Eye (tissue), 1 donor: ENCODE measurements at places on chromosomes 16 and 17.
A peak's percentile ranks its signal among the peaks of the same experiment; 100 is the strongest.

DNA sequence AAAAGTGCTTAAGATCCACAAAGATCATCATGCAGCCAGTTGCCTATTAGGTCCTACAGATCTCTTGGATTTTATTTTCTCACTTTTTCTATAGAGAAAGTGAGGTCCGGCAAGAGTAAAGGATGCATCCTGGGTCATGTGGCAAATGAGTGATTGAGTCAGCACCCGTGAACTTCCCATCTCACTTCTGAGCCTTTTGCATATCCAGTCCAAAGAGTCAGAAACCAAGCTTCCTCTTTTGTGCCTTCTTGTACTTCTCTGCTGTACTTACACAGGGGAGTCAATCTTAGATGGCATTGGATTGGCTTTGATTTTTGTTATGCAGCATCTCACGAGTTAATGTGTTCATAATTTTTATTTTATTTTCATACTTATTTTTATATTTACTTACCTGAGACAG is 114.2 kb upstream of the IRX5 start:
- no peak for DNase-seq

DNA sequence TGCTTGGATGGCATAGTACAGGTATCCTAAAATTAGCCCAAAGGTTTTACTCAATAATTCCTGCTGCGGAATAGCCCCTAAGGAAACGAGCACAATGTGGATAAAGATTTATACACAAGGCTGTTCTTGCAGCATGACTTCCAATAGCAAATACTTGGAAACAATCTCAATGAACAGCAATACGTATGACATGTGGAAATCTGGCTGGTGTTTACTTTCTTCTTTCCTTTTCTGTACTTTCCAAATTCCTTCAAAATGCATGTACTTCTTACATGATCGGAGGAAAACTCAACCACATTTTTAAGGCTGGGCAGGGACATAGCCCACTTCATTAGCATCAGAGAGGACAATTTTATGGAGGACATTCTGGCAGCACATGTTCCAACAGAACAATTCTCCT is 86.6 kb downstream of the C16orf95 start:
- no peak for DNase-seq

- no peak for DNase-seq
Measured at GRCh38 chr17:20028443-20028842, 19.3 kb downstream of the SPECC1 start.

GRCh38 chr17:41133880-41134735 is 6.2 kb downstream of the KRTAP4-6 start:
- DNase-seq: no peak

GRCh38 chr17:76314392-76315227 is 6.5 kb upstream of the QRICH2 start:
- no peak for DNase-seq

GRCh38 chr17:8021565-8022359 is 17.1 kb upstream of the ALOX15B start:
- no peak for DNase-seq

- DNase-seq: peak; percentile 10
Measured at GRCh38 chr17:74599023-74599399, 6.9 kb upstream of the CD300LD start.

- no peak for DNase-seq
Measured at GRCh38 chr17:12040478-12040877, 19.8 kb downstream of the MAP2K4 start.

DNA sequence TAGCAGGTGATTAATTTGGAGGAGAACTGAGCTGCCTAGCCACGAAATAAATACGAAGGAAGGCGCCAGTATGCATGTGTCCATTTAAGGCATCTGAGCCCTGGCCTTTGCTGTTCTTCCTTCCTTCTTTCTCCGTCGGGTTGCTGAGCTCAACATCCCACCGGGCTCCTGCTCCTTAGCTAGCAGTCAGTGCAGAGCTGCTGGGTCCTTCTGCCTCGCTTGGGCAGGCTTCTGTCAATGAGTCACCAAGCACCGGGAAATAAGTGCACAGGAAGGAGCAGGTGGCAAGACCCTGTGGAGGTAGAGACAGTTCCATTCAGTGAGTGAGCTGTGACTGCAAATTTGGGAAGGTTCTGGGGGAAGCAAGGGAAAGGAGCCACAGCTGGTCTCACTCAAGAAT is 120.7 kb downstream of the CCDC182 start:
- DNase-seq: no peak

DNA sequence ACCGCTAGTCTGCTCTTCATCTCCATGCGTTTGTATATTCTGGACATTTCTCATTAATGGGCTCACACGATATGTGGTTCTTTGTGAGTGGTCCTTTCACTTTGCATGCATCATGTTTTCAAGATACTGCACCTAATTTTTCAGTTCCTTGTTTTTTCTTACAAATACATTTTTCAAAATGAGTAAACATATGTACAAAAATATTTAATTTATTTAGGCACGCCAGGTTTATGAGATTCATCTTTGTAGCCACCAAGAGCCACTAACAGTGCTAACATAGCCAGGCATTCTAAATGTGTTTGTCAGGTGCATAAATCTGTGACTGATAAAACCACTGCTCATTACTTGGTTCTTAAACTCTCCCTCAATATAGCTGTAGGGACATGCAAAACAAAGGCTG is 375.3 kb downstream of the WWOX start:
- no peak for DNase-seq

DNA sequence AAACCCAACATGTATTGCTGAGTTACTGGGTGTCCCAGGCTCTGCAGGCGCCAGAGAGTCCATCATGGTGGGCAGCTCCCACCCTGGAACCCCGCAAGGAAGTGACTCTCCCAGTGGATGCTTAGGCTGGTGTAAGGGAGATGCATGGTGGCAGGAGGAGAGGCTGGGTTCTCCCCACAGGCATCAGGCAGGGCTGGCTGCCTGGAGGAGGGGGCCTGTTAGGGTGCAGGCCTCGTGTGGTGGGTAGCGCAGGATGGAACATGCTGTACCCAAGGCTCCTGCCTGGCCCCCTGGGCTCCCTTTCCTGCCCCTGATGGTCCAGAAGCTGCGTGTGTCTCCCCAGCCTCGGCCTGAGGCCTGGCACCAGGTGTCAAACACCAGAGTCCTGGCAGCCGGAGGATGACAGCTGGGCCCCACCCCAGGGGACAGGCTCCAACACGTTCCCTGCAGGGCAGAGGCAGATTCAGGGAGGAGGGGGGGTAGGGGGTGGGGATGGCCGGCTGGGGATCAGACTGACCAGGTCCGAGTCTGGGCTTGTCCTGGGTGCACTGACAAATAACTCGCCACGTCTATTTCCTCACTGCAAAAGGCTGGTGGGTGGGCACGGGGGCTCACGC is 40.2 kb upstream of the CIBAR2 start:
- DNase-seq: peak; percentile 31

GRCh38 chr17:73705594-73705993 is 61.3 kb upstream of the SDK2 start:
- peak; percentile 73 for DNase-seq

GRCh38 chr17:75694536-75694935 is 26.7 kb upstream of the ITGB4 start:
- DNase-seq: no peak

GRCh38 chr17:44353672-44354331 is 8.7 kb downstream of the GRN start:
- peak; percentile 48 for DNase-seq

- DNase-seq: no peak
Measured at GRCh38 chr16:65845466-65846209, 520.9 kb upstream of the CDH5 start.

DNA sequence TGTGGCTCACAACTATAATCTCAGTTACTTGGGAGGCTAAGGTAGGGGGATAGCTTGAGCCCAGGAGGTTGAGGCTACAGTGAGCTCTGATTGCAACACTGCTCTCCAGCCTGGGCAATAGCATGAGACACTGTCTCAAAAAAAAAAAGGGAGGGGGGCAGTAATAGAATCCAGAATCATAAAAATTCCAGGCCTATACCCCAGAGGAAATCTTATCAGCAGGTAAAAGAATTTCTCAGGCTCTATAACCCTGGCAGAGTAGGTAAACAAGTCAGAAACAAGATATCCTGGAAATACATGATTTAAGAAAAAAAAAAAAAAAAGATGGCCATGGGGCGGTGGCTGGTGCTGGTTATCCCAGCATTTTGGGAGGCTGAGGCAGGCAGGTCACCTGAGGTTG is 12.9 kb downstream of the SPAG9 start:
- no peak for DNase-seq

GRCh38 chr16:59058250-59058649 is 324.1 kb upstream of the GOT2 start:
- no peak for DNase-seq

- DNase-seq: no peak
Measured at GRCh38 chr17:79513820-79514535, 96.9 kb downstream of the RBFOX3 start.

GRCh38 chr17:41800601-41801373 is 11.0 kb downstream of the P3H4 start:
- DNase-seq: peak; percentile 67

DNA sequence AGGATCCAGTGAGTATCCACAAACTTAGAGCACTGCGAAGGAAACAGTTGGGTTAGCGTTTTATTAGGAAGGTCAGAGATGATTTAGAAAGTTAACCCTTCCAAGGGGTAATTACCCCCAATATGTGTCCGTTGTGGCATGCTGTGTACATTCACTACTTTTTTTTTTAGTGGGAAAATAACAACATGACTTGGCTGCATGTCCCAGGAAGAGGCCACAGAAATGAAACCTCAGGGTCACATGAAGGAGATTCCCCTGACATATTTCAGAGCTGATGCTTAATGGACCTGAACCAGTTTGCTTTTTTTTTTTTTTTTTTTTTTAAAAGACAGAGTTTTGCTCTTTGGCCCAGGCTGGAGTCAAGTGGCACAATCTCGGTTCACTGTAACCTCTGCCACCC is 167.5 kb downstream of the PRKCA start:
- DNase-seq: no peak

GRCh38 chr17:53462393-53462811 is 360.3 kb upstream of the KIF2B start:
- peak; percentile 22 for DNase-seq

DNA sequence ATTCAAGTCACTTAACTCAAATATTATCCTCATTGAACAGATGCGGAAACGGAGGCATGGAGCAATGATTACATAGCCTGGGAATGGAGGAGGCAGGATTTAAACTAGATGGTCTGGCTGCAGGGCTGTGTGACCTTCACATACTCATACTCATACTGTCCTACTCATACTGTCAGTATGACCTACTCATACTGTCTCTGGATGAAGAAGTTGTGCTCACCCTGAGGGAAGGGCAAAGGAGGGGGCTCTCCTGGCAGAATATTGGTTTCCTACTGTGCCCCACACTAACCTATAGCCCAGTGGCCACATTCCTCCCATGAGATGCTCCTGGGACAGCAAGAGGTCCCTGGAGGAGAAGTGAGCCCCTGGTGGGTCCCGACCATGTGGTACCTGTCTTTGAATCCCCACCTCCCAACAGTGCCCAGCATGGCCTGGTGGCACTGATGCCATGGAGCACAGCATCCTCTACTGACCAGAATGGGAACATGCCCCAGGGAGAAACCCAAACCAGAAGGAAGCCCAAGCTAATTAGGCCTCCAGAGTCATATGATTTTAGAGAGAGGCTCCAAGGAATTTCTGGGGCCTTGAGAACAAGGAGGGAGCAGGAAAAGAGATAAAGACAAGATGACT is 197.3 kb upstream of the SDK2 start:
- peak; percentile 31 for DNase-seq

DNA sequence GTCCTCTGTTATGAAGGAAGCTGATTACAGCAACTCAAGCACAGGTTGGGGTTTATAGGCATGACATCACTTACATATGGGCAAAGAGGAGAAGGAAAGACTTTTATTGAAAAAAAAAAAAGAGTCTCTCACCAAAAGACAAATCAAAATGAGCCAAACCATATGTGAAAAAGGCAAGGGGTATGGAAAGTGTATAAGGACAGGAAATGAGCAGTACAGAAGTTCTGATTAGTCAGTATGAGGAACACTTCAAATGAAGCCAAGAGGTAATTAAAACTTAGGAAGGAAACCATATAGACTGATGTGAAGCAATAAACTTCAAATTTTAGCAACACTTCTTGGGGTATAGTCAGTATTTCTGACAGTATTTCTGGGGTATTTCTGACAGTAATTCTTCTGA is 1372.6 kb downstream of the CDH11 start:
- no peak for DNase-seq

GRCh38 chr16:50464325-50465290 is 83.6 kb upstream of the NKD1 start:
- no peak for DNase-seq

GRCh38 chr16:11409398-11409797 is 64.1 kb downstream of the RMI2 start:
- peak; percentile 66 for DNase-seq

GRCh38 chr17:80763293-80763867 is 218.7 kb downstream of the RPTOR start:
- DNase-seq: no peak

GRCh38 chr17:39818358-39819000 is 45.6 kb downstream of the IKZF3 start:
- DNase-seq: no peak

DNA sequence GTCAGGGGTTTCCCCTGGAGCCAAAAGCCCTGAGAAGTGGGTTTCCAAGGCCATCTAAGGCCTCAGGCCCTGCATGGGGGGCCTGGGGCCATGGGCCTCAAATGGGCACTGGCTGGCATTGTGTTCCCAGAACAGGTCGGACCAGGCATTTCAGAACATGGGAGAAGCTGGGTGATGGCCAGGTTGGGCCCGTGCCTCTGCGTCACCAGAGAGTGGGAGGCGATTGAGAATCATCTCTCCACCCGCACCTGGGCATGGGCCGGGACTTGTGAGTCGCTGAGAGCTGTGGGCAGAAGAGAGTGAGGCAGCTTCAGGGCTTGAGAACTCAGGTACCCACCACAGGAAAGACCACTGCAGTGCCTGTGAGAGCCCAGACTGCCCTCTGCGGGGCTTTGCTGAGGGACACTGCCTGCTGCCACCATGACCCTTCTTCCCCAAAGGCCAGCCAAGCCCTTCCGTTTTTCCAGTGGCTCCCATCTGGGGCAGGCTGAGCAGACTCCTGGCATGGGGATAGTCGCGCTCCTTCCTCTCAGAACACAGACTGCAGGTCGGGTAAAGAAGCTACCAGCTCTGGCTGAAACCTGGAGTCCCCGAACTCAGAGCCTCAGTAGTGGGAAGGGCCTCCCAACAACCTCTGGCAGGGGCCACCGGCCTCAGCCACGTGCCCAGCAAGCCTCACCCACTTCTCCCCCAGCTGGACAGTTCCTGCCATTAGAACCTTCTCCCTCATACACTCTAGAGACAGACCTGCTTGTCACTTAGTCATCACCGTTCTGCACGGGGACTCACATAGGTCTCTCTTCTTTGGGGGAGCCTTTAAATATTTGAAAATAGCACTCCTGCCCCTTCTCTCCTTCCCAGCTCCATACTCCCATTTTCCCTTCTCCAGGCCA is 1.6 kb downstream of the RAB11FIP4 start:
- no peak for DNase-seq

DNA sequence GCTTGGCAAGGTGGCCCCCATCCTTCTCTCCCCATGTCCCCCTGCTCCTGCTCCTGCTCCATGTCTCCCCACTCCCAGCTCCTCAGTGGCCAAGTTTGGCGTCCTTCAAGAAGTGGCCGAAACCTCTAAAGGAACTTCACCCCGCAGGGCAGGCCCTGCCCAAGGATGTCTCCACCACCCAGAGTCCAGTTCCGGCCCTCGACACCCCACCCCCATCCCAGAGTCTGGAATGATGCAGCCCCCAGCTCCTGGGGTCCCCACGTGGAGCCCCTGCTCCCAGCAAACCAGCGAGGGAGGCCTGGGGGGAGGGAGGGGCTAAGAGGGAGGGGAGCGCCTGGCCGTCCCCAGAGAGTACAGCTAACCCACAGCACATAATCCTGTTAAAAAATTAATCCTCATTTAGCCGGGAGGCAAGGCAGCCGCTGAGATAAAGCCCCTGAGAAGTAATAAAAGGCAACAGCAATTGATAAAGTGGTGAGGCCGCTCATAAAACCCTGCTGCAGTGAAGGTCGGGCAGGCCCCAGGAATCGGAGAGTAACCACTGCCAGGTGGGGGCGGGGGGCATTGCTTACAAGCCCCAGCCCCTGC is 9.9 kb upstream of the ENPP7 start:
- peak; percentile 57 for DNase-seq
